ENCODE measurements at places on chromosomes 7 and 10.

- DNase-seq = no peak
Measured at GRCh38 chr7:85882335-85882734, 695.5 kb upstream of the SEMA3D start.

DNA sequence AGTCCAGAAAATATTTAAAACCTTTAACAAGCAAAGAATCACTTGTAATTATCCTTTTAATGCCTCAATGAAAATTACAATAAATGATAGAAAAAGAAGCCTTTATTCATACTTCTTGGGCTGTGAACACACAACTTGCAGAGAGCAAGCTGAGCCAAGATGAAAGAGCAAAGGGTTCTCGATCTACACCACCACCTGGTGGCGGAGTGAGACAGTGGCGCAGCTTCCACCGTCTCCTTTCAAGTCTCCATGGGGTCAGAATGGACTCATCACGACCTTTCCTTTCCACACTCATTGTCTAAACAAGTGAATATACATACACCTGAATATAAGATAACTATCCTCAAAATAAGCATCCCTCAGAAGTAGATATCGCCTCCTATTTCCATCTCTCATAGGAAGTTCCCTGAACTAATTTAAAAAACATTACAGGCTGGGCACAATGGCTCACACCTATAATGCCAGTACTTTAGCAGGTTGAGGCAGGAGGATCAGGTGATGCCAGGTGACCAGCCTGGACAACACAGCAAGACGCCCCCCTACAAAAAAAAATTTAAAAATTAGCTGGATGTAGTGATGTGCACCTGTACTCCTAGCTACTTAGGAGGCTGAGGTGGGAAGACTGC, 40.7 kb downstream of the ATE1 start:
- DNase-seq = no peak

GRCh38 chr7:148978091-148978490, 50.2 kb downstream of the PDIA4 start:
- DNase-seq = no peak

GRCh38 chr7:91293840-91294239, 29.6 kb downstream of the FZD1 start:
- no peak for DNase-seq

GRCh38 chr7:70589590-70589989, 542.4 kb upstream of the GALNT17 start:
- DNase-seq = no peak

Measured in stimulated activated CD8-positive, alpha-beta memory T cell treated with anti-CD3 and anti-CD28 coated beads, Interleukin-15, amount 100 ng/mL, for 24 hours (primary cell).